ENCODE measurements at places on chromosomes 7 and 10. TPM values are rescaled to one million over a fixed set of nuclear protein-coding genes. Genes with fewer than 3 reads are reported as not detected.
A peak's percentile ranks its signal among the peaks of the same experiment; 100 is the strongest.

- no peak for DNase-seq
Observed at GRCh38 chr10:59143544-59143943, 32.9 kb upstream of the PHYHIPL start.

DNA sequence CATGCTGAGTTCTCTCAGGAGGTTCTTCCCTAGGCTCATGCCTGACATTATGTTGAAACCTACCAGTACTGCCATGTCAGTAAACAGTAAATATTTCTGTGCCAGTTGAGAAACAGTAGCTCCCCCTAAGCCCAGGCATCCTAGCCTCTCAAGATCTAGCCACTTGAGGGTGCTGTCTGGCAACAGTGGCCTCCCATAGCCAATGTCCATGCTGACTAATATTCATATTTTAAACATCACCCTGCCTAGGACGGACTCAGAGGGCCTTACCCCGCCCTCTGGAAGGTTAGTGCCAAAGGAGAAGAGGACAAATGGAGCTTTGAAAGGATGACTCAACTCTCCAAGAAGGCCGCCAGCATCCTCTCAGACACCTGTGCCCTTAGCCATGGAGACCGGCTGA, 7.7 kb downstream of the ACSM6 start:
- no peak for DNase-seq

DNA sequence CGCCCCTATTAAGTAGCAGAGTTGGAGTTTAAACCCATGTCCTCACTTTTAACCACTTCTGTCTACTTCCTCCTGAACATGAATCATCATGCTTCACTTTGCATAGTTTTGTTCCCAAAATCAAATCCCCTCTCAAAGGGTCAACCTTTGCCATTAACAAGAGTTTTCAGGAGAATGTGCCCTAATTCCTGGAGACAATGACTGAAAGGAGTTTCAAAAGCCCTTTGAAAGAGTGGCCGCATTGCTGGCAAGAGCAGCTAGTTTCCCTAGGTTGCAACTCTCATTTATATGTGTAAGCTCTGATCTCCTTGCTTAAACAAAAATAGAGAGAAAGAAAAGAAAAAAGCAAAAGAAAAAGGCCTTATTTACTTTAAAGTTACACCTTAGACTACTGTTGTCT, 9.2 kb downstream of the LGI1 start:
- DNase-seq, result no peak

- DNase-seq, result no peak
Observed at GRCh38 chr7:14807507-14807906, 95.0 kb downstream of the DGKB start.

DNA sequence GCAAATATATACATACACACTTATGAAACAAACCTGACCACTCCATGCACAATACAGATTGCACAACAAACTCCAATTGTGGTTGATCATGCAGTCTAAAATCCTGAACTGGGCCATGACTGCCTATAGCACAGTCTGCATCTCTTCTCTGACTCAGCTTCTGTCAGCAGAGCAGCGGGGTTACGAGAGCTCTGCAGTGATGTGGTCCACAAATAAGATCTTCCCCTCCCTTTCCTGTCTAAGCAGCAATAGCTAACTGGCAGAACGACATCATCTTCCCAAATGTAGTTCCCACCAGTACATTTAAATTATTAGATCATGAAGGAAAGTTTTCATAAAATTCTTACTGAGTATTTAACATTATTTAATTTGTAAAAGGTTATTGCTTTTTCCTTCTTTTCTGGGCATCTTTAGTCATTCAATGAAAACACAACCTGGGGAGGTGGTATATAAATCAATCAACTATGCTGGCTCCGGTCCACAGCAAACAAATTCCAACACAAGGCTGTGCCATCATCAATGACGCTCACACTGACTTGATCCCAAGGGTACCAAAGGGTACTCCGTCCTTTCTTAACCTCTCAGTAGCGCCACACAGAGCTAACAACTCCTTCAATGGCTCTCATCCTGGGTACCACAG, 17.1 kb downstream of the ARHGAP21 start:
- DNase-seq, result peak; percentile 88

DNA sequence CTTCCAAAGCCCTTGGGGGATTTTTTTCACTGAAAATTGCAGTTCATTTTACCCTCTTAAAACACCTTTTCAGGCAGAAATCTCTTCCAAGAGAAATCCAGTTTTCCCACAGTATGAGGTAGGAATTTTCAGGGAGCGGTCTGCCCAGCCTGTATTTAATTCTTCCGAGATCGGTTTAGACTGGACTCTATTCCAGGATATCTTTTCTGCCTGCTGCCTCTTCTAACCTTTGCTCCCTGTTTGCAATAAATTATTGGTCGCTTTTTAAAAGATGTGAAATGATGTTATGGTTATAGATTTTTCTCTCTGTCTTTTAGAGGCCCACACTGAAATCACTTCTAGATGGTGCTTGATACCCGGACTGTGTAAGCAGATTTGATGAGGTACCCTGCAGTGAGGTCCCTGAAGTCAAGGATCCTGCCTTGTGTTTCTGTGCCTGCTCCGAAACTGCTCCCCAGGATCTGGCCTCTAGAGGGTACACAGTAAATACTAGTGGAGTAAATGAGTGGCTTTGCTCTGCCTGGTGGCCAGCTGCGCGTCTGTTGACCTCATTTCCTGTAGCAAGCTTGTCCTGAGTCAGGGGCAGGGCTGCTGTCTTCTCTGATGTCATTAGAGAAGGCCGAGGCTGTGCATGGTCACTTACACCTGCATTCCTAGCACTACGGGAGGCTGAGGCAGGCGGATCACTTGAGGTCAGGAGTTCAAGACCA, 191.6 kb downstream of the FANK1 start:
- peak; percentile 48 for DNase-seq

DNA sequence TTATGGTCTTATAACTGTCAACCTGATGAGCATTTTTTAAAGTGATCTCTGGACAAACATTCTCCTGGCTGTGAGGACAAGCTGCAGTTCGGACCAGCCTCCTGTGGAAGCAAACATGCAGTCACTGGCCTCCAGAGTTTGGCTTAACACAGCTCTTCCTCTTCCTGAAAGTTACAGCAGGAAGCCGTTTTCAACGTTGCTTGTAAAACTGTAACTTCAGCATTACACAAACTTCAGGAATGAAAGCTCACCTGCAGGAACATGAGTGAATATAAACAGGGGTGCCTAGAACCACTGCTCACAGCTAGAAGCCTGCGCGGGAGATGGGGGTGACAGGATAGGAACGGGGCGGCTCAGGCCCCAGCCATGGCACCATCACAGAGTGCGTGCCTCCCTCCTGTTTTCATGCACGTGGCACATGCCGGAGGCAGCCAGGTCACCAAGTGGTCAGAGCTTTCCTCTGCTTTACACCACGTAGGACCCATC, 292.9 kb upstream of the PITRM1 start:
- peak; percentile 84 for DNase-seq

DNA sequence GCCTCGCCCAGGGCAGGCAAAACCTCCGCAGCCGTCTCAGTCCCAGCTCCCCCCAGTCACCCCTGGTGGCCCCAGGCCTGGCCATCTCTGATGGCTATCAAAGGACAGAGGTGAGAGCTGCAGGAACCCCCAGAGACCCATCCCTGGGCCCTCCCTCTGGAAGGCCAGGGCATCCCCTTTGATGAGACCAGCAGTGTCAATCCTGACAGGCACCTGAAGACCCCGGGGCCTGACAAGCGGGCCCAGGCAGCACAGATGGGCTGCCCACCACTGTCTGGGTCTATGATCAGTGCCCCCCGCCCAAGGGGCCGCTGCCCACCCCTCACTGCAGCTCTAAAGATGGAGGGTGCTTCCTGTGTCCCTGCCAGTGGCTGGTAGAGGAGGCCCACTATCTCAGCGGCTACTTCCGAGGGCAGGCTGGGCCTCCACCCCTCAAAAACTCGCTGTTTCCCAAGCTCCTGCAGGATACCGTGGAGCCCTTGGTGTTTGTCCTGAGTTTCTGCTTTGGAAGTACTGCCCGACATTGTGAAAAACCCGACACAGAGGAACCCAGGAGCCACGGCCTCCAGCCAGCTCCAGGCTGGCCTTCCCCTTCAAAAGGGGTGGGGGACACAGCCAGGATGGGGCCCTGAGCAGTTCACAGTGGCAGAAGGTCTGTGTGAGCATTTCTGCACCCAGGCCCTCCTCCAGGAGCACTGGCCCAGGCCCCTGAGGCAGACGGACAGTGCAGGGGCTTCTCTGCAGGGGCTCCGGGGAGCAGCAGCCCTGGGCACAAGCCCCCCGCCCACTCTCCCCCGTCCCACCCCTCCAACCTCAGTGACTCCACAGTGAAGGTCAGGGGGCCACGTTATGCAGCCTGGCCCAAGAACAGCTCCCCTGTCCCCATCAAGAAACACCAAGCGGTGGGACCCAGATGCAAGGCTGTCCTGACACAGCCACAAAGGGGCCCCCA, 99.2 kb downstream of the PDGFA start:
- no peak for DNase-seq

GRCh38 chr7:142711196-142711595, 38.1 kb upstream of the PRSS1 start:
- no peak for DNase-seq

GRCh38 chr7:87330316-87330715, 15.1 kb upstream of the CROT start:
- no peak for DNase-seq

GRCh38 chr7:7183061-7183837, 905 bp downstream of the C1GALT1 start:
- no peak for DNase-seq

- DNase-seq, result no peak
Observed at GRCh38 chr10:130994845-130995244, 316.7 kb downstream of the TCERG1L start.

- no peak for DNase-seq
Observed at GRCh38 chr7:36181668-36182067, 28.6 kb downstream of the EEPD1 start.

DNA sequence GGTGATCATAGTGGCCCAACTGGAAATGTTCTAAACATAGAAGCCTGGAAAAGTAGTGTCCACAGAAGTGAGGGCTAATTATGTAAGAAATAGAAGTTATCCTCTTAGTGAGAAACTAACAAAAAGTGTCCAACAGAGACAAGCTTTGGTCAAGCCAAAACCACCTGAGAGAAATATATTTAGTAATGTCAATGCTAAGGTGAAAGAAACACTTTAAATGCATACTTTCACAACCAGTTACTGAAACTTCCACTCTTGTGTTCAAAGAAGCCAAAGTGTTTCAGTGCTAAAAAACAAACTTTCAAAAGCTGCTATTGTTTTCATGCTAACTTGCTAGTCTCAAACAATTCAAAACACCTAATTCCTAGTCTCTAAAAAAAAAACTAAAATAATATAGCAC, 18.1 kb downstream of the RAB11FIP2 start:
- DNase-seq, result no peak

DNA sequence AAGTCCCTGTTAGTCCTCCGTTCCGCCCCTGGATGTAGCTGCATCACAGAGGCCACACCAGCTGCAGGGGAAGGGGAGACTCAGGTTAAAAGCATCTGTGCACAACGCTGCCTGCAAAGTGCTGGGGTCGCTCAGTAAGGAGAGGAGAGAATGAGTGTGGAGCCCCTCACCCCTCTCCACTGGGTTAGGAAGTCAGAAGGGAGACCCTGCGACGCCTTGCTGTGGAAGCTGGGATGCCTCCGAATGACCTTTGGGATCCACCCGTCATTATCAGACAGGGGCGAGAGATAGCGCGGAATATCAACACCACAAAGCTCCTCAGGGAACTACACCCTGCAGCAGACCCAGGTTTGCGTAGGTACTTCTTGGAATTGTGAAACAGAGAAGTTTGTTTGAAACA, 167.7 kb upstream of the SHH start:
- DNase-seq, result no peak

DNA sequence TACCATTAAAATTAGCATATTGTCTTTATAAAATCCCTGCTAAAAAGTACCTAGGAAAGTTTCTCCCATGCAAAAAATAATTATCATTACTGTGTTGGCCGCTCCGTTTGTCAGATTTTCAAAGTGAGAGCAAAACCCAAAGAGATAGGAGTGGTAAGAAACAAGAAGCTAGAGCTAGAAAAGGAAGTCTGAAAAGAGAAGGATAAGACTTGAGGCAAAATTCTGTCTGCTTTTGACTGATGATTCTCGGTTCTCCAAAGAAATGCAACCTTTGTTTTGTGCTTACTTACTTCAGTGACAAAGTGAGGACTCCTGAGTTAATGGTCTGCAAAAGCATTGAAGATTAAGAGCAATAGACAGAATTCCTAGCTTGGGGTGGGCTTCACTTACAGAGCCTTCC, 33.3 kb upstream of the CAPZA2 start:
- no peak for DNase-seq

- no peak for DNase-seq
Observed at GRCh38 chr7:52355053-52355452, 680.4 kb upstream of the POM121L12 start.

- no peak for DNase-seq
Observed at GRCh38 chr10:68474021-68474420, 2.2 kb upstream of the DNA2 start.

- DNase-seq, result no peak
Observed at GRCh38 chr7:151748733-151749132, 128.2 kb downstream of the PRKAG2 start.

- no peak for DNase-seq
Observed at GRCh38 chr7:148487912-148488311, 102.7 kb upstream of the C7orf33 start.

- no peak for DNase-seq
Observed at GRCh38 chr7:155219947-155220769, 77.5 kb upstream of the INSIG1 start.

DNA sequence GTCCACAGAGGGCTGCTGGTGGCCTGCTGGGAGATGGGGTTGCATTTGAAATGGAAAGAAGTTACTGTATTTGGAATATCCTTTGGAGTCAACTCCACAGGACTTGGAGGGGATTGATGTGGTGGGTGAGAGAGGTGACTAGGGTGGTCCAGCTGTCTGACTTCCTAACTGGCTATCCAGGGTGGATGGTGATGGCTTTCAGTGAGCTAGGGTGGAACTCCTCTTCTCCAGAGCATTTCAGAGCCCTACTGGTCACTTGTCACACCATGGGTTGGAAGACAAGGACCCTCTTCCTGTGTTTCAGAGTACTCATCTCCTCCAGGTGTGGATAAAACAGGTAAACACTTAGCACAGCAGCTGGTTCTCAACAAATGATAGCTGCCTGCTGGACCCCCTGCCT, 3.3 kb upstream of the ADAMTS14 start:
- no peak for DNase-seq

DNA sequence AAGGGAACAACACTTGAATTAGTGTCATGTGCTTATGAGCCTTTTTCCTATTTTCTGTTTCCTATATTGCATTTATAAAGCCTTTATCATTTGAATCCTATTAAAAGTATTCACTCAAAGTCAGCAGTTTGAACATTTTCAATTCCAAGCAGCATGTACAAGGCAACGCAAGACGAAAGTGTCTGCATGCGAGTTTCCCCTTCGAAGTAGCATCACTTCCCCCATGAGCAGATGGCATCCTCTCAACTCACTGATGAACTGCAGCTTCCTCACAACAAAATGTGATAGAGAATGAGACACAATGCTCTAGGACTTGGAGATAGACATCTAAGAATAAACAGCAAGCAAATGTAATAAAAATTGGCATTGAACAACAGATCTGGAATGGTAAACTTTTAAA, 270.7 kb downstream of the PRPF18 start:
- no peak for DNase-seq

Gene DUSP5
- total RNA-seq, result 62.2 TPM

Gene BMS1
- 20.3 TPM for total RNA-seq

Gene MSS51
- total RNA-seq, result 1.5 TPM

Gene HOGA1
- 121 TPM for total RNA-seq

Gene C7orf25
- total RNA-seq, result 13.5 TPM

Gene NUPR2
- 0.20 TPM for total RNA-seq

Gene PSD
- 3.5 TPM for total RNA-seq

Gene SYT15B
- 0.52 TPM for total RNA-seq

Gene H2BK1
- not detected for total RNA-seq

Gene TBX20
- total RNA-seq, result 0.15 TPM

Gene CXCL12
- 5.4 TPM for total RNA-seq

Gene ZEB1
- 84.1 TPM for total RNA-seq

Gene UPK3B
- 0.15 TPM for total RNA-seq

Gene ZNF853
- total RNA-seq, result 1.7 TPM

Data from renal cortical epithelial cell (primary cell).